ENCODE measurements at places on chromosomes 16 and 17. TPM values are rescaled to one million over a fixed set of nuclear protein-coding genes. Genes with fewer than 3 reads are reported as not detected.

The SLC35G6 gene
- total RNA-seq = not detected

The APOH gene
- total RNA-seq = not detected

The PLLP gene
- 15.9 TPM for total RNA-seq

DNA sequence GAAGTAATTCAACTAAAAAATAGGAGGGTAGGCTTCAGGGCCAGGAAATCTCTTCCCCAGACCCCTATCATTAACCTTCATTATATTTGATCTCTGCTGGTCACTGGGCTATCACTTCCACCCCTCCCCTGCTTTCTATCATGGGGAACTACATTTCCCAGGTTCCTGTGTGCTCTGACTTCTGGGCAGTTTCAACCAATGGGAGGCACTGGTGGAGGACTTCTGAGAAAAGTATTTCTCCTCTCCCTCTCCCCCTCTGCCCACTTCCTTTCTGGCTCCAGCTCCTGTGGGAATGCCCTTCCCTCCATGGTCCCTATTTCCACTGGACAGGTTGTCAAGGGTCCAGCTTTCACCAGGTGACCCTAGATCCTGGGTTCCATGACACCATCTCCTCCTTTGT lies 364.4 kb downstream of the C16orf95 start:
- no peak for DNase-seq

The MT1E gene
- 15.1 TPM for total RNA-seq

The ARHGAP44 gene
- total RNA-seq = 1.4 TPM

GRCh38 chr17:33628500-33629346 lies 335.6 kb upstream of the ASIC2 start:
- no peak for DNase-seq
